ENCODE measurements at places on chromosomes 12 and 14. TPM values are rescaled to one million over a fixed set of nuclear protein-coding genes. Genes with fewer than 3 reads are reported as not detected.

- peak; percentile 84 for DNase-seq
These were observed 44.5 kb downstream of the KDM2B start for GRCh38 chr12:121536054-121536898.

DNA sequence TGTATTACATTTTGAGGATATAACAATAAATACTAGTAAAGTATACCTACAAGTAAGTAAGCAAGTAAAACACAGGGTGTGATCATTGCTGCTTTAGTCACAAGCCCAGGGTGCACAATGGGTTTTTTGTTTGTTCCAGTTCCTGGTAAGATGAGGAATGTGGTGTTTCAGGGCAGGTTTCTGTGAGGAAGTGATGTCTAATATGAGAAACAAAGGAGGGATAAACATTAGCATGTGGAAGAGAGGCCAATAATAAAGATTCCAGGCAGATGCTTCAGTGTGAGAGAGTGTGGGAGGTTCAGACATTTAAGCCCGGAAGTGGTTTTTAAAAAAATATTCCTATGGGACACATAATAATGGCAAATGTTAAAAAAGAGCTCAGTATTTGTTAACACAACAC, 808.1 kb upstream of the USP15 start:
- no peak for DNase-seq

RNASE7 gene
- not detected for total RNA-seq

SH2B3 gene
- total RNA-seq, result 42.7 TPM

KCNK13 gene
- not detected for total RNA-seq

DNA sequence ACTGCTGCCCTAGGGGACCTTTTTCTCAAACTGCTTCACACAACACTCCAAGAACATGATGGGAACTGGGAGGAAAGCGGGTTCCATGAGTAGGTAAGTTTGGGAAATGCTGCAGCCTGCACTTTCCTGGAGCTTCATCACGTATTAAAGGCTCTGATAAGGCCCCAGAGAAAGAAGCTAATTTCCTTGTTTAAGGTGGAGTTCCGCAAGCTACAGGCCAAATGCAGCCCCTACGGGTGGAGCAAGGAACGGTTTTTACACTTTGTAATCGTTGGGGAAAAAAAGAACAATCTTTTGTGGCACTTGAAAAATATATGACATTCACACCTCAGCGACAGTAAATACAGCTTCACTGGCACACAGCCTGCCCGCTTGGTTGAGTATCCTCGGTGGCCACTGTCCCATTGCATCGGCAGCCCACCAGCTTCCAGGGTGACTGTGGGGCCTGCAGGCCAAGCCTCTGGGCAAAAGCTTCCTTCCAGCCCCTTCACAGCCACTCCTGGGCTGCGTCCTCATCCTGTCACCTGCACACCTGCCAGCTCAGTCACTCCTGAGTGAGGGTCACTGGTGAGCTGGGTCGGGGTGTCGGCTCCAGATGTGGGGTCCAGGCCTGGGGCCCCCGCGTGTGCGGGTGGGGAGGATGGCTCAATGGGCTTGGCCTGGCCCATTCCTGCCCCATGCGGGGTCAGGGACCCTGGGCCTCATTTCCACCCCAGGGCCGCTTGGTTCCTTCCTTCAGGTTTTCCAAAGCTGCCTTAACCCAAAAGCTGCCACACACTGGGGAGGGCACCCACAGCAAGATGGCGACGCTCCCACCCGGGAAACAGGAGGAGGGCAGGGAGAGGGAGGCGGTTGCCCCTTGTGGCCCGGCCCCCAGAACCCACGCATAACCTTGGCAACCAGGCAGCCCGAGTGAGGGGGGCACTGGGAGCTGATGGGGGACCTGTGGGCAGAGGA, 2.4 kb downstream of the AMN start:
- no peak for DNase-seq

DNA sequence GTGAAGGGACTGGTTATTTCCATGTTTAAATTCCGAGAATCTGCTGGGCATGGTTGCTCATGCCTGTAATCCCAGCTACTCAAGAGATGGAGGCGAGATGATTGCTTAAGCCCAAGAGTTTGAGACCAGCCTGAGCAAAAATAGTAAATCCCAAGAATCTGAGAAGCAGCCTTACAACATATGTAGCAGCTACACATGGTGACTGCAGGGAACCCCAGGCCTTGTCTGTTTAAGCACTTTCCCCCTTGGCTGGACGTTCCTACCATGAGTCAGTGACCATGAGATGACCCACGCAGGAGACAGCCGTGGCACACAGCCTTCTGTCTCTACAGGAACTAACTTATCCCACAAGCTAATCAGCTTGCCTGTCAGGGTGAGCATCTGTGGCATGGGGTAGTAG, 5.5 kb upstream of the SLC24A4 start:
- peak; percentile 28 for DNase-seq

DNA sequence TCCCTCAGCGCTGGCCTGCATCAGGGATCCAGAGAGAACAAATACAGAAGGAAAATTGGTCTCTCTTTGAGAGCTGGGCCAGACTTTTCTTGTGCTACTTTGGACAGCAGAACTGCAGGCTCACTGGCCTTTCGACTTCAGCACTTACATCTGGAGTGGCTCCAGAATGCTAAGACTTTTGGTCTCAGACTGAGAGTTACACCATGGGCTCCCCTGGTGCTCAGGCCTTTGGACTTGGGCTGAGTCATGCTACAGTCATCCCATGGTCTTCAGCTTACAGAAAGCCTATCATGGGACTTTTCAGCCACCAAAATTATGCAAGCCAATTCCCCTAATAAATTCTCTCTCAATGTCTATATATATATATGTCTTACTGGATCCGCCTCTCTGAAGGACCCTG, 9.0 kb upstream of the CD163 start:
- peak; percentile 90 for DNase-seq

DNA sequence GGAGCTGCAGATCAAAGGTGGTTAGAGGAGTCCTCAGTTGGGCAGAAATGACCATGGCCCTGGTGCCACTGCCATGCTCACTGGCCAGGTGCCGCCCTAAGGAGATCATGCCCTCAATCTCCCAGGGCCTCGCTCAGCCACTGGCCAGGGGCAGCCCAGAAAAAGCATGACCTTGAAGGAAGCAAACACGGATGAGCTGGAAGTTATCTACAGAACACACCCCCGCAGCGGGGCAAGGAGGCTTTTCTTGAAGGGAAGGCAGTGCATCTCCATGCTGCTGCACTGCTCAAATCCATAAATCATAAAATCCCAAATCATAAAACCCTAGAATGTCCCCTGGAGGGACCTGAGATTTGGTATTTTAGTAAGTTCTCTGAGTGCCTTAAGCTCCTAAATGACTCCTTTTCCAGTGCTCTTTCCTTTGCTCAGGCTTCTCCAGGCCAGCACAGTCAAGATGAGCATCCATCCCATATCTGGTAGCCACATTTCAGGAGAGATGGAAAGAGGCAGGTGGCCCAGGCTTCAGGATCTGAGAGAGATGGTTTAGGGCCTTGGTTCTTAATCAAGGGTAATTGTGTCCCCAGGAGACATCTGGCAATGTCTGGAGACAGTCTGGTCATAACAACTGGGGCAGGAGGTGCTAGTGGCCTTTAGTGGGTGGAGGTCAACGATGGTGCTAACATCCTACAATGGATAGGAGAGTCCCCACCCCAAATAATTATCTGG, 217.3 kb downstream of the RBM19 start:
- no peak for DNase-seq

- no peak for DNase-seq
These were observed 15.1 kb downstream of the GTF2A1 start for GRCh38 chr14:81205639-81206038.

DNA sequence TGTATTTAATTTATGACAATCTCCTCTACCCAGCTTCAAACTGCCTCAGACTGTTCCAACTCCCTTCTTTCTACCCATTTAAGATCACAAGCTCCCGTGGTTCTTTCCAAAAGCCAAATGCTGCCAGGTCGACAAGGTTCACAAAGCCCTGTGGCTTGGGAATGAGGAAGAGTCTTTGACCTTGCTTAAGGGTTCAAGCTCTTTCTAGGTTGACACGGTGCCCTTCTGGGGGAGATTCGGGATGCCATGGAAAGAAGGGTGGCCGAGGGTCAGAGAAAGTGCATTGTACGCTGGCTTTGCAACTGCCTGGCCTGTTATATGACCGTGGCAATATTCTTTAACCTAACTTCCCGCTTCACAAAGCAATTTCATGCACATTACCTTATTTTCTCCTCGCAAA, 239.3 kb downstream of the ANO2 start:
- no peak for DNase-seq

GRCh38 chr12:76313299-76313698, 34.9 kb downstream of the BBS10 start:
- no peak for DNase-seq

- no peak for DNase-seq
These were observed 727.3 kb upstream of the LMO3 start for GRCh38 chr12:17333287-17333686.

MYO1H gene
- not detected for total RNA-seq

DNA sequence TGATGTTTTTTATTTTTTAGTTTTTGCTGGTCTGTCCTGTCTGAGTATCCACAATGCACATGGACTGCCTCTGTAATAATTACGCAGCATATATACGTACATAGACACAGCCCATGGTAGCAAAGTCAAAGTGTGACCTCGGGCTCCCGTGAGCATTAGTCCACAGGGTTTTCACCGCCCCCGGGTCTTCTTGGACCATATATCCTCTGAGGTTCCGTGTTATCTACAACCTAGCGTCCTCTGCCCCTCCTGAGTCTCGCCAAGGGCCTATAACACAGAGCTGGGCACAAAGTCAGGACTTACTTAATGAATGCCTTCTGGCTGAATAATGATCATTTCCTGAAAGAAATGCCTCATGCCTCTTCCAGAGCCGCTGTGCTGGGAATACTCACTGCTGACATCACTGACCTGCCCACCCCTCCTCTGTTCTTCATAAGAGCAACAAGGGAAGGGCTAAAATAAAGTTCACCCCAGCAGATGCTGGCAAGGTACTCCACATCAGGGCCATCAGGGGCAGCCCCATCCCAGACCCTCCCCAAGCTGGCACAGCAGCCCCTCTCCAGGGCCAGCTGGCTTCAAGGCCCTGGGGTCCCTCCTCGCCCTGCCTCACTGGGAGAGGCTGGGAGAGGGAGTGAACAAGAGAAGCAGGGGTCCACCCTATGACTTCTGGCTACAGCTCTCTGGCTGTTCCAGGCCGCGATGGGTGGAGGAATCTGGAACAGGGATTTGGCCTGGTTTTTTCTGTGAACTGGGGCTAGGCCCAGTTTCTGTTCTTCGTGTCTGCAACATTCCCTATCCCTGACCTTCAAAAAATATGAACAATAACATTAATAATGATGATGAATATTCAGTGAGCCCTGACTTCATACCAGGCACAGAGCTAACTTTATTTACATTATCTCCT, 7.9 kb downstream of the HDAC7 start:
- DNase-seq, result peak; percentile 88

- DNase-seq, result peak; percentile 65
These were observed at the start of gene PTPN21 for GRCh38 chr14:88554457-88555286. PTPN21 (minus strand) TSS chr14:88555007; CDS start chr14:88550417, 4,590 bp downstream.

TMEM63C gene
- not detected for total RNA-seq

P2RX2 gene
- total RNA-seq, result not detected

OR4K13 gene
- total RNA-seq, result not detected
